ENCODE measurements at places on chromosomes 7 and 10.

- no peak for DNase-seq
- no peak overlapping the region for H3K4me3 ChIP-seq
- H3K27ac ChIP-seq = no peak overlapping the region
- H3K27me3 ChIP-seq = peaks cover 3% of the 10 kb centered on the region
- no peaks in the 10 kb centered on the region for H3K36me3 ChIP-seq
- H3K4me1 ChIP-seq = no peaks in the 10 kb centered on the region
Observed at GRCh38 chr7:28192786-28193585, 12.4 kb upstream of the JAZF1 start.

- no peak overlapping the region for H3K4me3 ChIP-seq
- H3K36me3 ChIP-seq = no peaks in the 10 kb centered on the region
- H3K27me3 ChIP-seq = no peaks in the 10 kb centered on the region
- no peaks in the 10 kb centered on the region for H3K4me1 ChIP-seq
Observed at GRCh38 chr7:81560708-81561107, 209.1 kb downstream of the HGF start.

DNA sequence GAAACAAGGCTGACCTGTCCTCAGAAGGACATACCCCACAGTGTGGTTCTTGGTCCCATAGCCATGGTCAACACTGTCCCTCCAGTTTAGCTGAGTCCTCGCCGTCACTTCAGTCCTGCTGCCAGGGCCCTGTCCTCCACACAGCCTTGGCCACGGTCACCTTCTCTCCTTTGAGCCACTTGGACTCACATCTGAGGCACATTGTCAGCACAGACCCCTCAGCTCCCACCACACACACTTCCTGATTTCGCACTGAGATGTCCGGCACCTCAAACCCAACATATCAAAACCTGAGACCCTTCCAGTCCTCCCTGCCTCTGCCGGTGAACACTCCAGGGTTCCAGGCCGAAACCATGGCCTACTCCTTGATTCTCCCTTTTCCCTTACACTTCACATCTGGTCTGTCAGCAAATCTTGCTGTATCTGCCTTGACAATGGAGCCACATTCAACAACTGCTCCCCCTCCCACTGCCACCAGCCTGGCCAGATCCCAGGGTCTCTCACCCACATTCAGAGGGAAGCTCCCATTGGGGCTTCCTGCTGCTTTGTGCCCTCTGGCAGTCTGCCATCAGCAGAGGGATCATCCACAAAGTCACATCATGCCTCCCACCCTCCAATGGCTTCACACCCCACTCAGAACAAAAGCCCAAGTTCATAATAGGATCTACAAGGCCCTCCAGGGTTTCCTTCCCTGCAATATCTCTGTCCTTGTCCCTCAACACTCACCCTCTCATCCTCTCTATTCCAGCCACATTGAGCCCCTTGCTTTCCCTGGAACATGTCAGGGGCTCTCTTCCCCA, 219.6 kb upstream of the SHH start:
- H3K27ac ChIP-seq = no peak overlapping the region
- H3K27me3 ChIP-seq = no peaks in the 10 kb centered on the region
- H3K4me1 ChIP-seq = no peaks in the 10 kb centered on the region
- no peak for DNase-seq
- H3K4me3 ChIP-seq = no peak overlapping the region

GRCh38 chr10:73655990-73656298, at the start of gene SYNPO2L:
TSS of gene SYNPO2L (minus strand) at chr10:73656029. CDS start at chr10:73655922, 107 bp downstream.
- peak within 1 kb of the TSS; percentile 73 for H3K4me3 ChIP-seq
- peaks cover 40% of the 10 kb centered on the region for H3K4me1 ChIP-seq
- DNase-seq = peak; percentile 90
- H3K27ac ChIP-seq = peak within 1 kb of the TSS; percentile 98
- H3K27me3 ChIP-seq = no peaks in the 10 kb centered on the region

DNA sequence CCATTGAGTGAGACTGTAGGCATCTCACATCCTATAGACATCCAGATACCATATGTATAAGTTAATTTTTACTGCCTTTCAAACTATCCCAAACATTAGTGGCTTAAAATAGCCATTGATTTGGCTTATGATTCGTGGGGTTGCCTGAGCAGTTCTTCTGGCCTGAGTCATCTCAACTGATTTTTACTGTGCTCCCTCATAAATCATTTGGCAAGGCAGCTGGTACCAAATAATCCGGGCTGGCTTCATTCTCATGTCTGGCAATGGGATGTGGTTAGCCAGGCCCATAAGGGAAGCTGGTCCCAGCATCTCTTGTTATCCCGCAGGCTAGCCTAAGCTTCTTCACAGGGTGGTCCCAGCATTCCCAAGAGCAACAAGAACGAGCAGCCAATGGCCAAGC, 6.7 kb upstream of the LRGUK start:
- no peaks in the 10 kb centered on the region for H3K27me3 ChIP-seq
- no peak overlapping the region for H3K4me3 ChIP-seq
- no peak overlapping the region for H3K27ac ChIP-seq
- no peaks in the 10 kb centered on the region for H3K36me3 ChIP-seq
- no peak for DNase-seq

Data from psoas muscle (tissue), 8 donors.